ENCODE measurements at places on chromosomes 11 and 22.

DNA sequence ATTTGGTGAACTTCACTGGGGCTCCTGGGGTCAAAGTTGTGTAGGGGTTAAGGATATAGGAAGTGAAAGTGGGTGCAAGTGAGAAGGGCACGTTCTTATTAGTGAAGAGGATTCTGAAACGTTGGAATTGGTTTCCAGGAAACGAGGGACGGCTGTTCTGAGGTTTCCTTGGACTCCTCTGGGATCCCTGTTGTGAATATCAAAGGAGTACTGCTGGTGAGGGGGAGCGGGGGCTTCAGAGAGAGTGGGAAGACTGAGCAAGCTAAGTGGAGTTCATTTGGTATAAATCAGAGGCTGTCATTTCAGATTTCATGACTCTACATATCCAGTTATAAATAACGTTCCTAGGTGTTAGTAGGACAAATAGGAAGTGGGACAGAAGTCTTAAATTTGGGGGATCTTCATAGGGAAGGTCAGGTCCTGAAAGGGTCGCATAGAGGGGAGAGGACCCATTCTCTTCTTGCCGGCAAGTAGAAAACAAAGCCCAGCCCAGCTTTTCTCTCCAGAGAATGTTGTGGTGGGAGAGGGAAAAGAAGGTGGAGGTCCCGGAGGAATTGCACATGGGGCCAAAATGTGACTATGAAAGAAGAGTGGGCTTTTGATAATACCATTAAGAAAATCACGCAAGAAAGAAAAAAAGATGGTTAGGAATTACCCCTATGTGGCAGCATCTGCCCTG lies 1.1 kb upstream of the NELL1 start:
- no peak for DNase-seq

DNA sequence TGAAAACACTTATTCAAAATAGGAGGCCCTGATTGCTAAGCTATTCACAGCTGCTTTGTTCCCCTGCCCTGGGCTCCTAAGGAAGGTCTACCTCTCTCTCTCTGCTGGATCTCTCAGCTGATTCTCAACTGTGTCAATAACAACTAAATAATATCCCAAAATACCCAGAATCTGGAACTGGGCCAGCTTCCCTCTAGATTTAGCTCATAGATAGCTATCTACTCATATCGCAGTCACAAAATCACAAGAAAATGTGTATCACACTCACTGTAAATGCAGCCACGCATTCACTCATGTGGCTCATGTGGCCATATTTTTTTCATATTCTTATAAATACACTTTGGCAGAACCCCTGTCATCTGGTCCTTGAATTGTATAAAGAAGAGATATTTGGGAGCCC lies 555.1 kb downstream of the OPCML start:
- no peak for DNase-seq

- DNase-seq = no peak
Observed at GRCh38 chr11:120284272-120284671, 40.8 kb upstream of the TLCD5 start.

- DNase-seq = no peak
Observed at GRCh38 chr11:121696177-121696871, 243.6 kb upstream of the SORL1-AS1 start.

GRCh38 chr11:94885133-94885532 lies 88.2 kb downstream of the CWC15 start:
- DNase-seq = no peak
